Muscle of leg (tissue), 16 donors: ENCODE measurements at places on chromosomes 12 and 14. TPM values are rescaled to one million over a fixed set of nuclear protein-coding genes. Genes with fewer than 3 reads are reported as not detected.

DNA sequence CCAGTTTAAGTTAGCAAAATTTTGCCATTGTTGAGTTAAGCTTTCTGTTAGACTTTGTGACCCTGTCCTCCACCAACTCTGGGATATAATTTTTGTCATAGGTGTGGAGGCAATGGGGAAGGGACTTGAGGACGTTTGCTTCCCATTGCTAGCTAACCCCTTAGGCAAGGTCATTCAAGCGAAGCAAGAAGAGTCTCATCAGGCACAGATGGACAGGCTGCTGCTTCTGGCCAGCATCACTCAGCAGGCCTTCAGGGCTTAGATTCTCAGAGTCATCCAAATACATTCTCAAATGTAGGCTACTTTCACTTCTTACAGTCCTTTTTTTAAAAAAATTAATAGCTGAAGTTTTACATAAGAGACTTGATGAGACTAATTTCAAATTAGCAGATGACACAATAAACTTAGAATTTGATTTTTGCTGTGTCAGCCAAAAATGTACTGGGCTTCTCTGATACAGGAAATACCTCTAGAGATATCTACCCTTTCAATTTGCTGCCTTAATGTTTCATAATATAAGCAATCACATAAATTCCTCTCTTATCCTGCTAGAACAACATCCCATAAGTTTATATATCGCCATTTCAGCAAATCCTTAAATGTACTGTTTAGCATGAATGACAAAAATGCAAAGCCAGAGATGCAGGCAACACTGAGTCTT is 875.2 kb downstream of the FLRT2 start:
- H3K36me3 ChIP-seq: no peaks in the 10 kb centered on the region
- no peak overlapping the region for H3K27ac ChIP-seq
- DNase-seq: peak; percentile 23
- H3K4me1 ChIP-seq: no peaks in the 10 kb centered on the region

GRCh38 chr14:65709576-65709975 is 297.0 kb downstream of the FUT8 start:
- H3K4me3 ChIP-seq: no peak overlapping the region
- no peaks in the 10 kb centered on the region for H3K4me1 ChIP-seq
- no peak for DNase-seq
- no peaks in the 10 kb centered on the region for H3K27me3 ChIP-seq
- no peak overlapping the region for H3K27ac ChIP-seq
- no peaks in the 10 kb centered on the region for H3K36me3 ChIP-seq

- H3K4me3 ChIP-seq: no peak overlapping the region
- H3K27ac ChIP-seq: no peak overlapping the region
- H3K36me3 ChIP-seq: no peaks in the 10 kb centered on the region
- no peaks in the 10 kb centered on the region for H3K27me3 ChIP-seq
Measured at GRCh38 chr12:1680804-1681492, 9.9 kb upstream of the ADIPOR2 start.

DNA sequence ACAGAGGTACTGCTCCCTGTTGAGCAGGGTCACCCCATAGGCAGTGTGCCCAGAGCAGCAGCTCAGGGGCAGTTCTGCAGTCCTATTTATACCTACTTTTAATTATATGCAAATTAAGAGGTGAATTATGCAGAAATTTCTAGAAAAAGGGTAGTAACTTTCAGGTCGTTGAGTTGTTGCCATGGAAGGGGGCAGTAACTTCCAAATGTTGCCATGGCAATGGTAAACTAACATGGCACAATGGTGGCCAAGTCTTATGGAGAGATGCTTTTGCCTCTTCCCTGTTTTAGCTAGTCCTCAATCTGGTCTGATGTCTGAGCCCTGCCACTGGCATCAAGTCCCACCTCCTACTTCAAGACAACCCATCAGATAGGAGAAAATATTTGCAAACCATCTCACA is 30.4 kb upstream of the P2RX7 start:
- DNase-seq: no peak
- H3K36me3 ChIP-seq: no peaks in the 10 kb centered on the region
- H3K27me3 ChIP-seq: no peaks in the 10 kb centered on the region
- H3K4me3 ChIP-seq: no peak overlapping the region
- no peaks in the 10 kb centered on the region for H3K4me1 ChIP-seq
- no peak overlapping the region for H3K27ac ChIP-seq

DNA sequence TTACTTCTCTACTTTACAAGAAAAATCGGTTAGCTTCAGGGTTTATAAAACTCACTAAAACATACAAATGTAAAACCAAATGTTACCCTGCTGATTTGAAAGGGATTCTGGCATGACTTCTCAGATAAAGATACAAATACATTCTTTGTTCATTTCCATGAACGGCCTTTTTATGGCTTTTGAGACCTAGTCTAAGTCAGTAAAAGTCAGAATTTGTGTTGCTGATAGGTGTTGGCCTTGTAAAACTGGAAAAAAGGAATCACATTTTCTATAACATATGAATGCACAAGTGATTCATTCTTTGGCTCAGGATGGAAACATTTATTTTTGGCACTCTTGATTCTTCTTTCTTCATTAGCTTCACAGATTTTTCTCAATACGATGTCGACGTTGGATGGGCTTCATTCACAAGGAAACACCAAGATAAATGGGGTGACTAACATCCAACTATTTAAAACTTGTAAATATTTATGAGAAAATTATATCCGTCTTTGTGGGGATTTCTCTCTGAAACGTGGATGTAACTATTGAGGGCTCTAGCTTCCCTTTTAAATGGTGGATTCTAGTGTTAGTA is 27.0 kb upstream of the CPM start:
- no peaks in the 10 kb centered on the region for H3K36me3 ChIP-seq
- H3K4me1 ChIP-seq: no peaks in the 10 kb centered on the region
- H3K4me3 ChIP-seq: no peak overlapping the region

GRCh38 chr12:38411426-38411825 is 94.9 kb downstream of the ALG10B start:
- H3K27ac ChIP-seq: no peak overlapping the region
- H3K4me1 ChIP-seq: no peaks in the 10 kb centered on the region
- H3K4me3 ChIP-seq: no peak overlapping the region
- peak; percentile 27 for DNase-seq
- H3K27me3 ChIP-seq: no peaks in the 10 kb centered on the region

DNA sequence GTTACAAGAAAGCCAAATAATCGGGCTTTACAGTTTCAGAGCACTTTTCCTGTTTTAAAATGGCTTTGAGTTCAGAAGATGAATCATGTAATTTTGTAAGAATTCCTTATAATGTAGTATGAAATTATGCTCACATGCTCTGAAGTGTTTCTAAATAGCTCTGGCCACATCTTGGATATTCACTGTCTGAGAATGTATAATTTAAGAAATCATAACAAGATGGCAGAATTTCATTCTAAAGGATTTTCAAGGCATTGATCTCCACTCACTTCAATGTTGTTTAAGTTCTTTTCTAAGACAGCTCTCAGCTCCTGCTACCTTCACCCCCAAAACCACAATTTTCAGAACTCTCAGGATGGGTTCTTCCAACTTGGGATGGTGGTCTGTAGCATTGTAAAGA is 180.1 kb downstream of the DACT1 start:
- no peaks in the 10 kb centered on the region for H3K36me3 ChIP-seq
- no peak overlapping the region for H3K4me3 ChIP-seq
- H3K4me1 ChIP-seq: peaks cover 19% of the 10 kb centered on the region
- H3K27ac ChIP-seq: peak overlapping the region; percentile 10
- no peaks in the 10 kb centered on the region for H3K27me3 ChIP-seq

DNA sequence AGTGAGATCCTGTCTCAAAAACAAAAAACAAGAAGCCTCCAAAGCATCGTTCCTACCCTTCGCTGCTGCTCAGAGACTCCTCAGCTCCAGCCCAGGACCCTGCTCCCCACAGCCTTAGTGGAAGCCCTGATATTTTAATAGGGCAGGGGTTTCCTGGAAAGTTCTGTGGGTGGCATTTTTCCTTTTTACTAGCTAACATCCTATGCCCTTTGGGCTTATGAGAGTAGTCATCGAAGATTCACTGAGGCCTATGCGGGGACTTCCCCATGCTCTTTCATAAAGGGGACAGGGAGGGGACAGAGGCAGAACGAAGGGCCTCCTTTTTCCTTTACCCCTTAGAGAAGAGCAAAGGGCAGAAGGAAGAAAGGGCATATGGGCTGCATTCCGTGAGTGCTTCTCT is 8.3 kb downstream of the LAG3 start:
- DNase-seq: no peak
- H3K4me1 ChIP-seq: peaks cover 24% of the 10 kb centered on the region
- H3K27me3 ChIP-seq: no peaks in the 10 kb centered on the region

- peak overlapping the region; percentile 35 for H3K4me3 ChIP-seq
- H3K4me1 ChIP-seq: peaks cover 12% of the 10 kb centered on the region
- H3K27me3 ChIP-seq: peaks cover 17% of the 10 kb centered on the region
- no peak for DNase-seq
Measured at GRCh38 chr14:103848175-103849077, 1.1 kb upstream of the PPP1R13B start.

DNA sequence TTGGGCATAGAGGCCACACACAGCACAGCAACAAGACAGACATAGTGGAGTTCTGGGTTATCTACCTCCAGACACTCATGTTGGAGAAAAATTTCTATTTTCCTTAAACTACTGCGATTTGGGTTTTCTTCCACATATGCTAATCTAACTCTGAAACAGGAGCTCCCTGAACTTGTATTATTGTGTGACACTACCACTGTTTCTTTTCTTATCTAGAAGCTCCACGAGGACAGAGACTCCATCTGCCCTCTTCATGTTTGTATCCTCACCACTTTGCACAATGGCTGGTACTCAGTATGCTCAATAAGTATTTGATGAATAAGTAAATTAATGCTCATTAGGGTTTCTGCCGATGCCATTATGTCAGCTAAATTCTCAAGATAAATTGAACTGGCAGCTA is 218.6 kb downstream of the PAX9 start:
- no peak for DNase-seq
- no peaks in the 10 kb centered on the region for H3K4me1 ChIP-seq
- H3K4me3 ChIP-seq: no peak overlapping the region
- no peaks in the 10 kb centered on the region for H3K27me3 ChIP-seq
- H3K27ac ChIP-seq: no peak overlapping the region

DNA sequence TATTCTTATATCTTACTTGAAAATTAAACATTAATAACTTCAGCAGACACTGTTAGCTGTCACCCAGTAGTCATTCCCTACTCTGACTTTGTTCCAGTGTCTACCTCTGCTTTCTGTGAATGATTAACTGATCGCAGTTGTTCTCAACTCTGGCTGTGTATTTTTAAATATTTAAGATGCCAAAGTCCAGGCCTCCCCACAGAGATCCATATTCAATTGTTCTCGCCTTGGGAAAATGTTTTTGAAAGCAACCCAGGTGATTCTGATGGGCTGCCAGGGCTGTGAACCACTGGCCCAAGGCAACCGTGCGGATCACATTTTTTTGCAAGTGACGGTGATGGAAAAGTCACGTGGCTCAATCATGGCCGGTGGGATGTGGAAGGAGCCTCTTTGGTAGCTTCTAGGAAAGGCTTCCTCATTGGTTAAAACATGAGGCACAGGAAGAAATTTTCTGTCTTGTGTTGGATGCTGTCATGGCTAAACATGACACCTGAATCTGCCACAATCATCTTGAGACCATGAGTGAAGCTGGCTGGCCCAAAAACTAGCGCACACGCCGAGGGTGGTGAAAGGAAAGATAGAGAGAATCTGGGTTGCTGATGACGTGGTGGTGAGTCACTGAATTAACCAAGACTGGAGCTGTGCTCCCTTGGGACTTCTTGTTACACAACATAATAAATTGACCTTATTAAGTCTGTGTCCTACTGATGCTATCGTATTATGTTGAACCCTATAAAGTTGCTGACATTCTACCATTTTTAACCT is 37.2 kb downstream of the RDH12 start:
- peak; percentile 24 for DNase-seq
- no peak overlapping the region for H3K27ac ChIP-seq
- H3K4me1 ChIP-seq: peaks cover 32% of the 10 kb centered on the region
- no peaks in the 10 kb centered on the region for H3K27me3 ChIP-seq

DNA sequence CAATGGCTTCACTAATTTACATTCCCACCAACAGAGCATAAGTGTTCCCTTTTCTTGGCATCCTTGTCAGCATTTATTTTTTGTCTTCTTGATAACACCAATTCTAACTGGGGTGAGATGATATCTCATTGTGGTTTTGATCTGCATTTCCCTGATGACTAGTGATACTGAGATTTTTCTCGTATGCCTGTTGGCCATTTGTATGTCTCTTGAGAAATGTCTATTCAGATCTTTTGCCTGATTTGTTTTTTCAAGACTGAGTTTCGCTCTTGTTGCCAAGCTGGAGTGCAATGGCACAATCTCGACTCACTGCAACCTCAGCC is 4.7 kb upstream of the PLD4 start:
- H3K4me1 ChIP-seq: peaks cover 1% of the 10 kb centered on the region
- no peak overlapping the region for H3K4me3 ChIP-seq
- H3K27ac ChIP-seq: no peak overlapping the region

DNA sequence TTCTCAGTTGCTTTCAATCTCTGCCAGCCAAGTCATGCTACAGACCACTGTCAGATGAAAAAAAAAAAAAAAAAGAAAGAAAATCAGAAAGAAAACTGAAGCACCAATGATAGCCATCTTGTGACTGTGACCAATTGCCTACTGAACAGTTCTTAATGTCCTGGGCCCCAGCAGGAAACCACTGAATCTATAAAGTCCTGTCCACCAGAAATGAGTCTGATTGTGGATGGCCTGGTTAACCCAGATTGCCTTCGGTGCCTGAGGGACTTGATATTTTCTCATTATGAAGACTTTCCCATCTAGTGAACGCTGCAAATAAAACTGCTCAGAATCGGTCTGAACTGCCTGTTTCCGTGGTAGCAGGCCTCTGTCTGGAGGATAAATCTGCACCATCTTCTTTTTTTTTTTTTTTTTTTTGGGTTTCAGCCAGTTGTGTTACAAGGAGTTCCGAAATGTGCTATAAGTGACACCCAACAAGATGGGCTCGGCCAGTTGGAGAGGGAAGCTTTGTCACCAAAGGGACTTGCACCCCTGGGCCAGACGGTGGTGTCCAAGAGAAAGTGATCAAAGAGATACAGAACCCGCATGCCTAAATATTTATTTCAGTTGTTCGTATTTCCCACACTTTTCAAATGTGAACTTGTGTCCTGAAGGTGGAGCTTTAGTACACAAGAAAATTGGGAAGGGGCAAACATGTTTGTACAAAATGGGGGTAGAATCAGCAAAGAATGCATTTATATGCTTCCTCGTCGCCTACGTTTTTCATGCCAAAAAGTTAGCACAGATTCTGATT is 3.0 kb upstream of the PLXNC1 start:
- peak; percentile 88 for DNase-seq
- no peaks in the 10 kb centered on the region for H3K36me3 ChIP-seq
- H3K4me3 ChIP-seq: no peak overlapping the region
- H3K4me1 ChIP-seq: peaks cover 23% of the 10 kb centered on the region
- peaks cover 35% of the 10 kb centered on the region for H3K27me3 ChIP-seq
- H3K27ac ChIP-seq: no peak overlapping the region

GRCh38 chr12:56947633-56948456 is 9.6 kb downstream of the RDH16 start:
- no peaks in the 10 kb centered on the region for H3K27me3 ChIP-seq
- no peak overlapping the region for H3K4me3 ChIP-seq

GRCh38 chr12:106305376-106305775 is 2.8 kb downstream of the TCP11L2 start:
- no peak overlapping the region for H3K4me3 ChIP-seq
- peaks cover 36% of the 10 kb centered on the region for H3K4me1 ChIP-seq
- H3K27me3 ChIP-seq: no peaks in the 10 kb centered on the region
- H3K27ac ChIP-seq: no peak overlapping the region

- H3K4me1 ChIP-seq: no peaks in the 10 kb centered on the region
- no peak for DNase-seq
- H3K36me3 ChIP-seq: no peaks in the 10 kb centered on the region
- H3K27ac ChIP-seq: no peak overlapping the region
- H3K4me3 ChIP-seq: no peak overlapping the region
Measured at GRCh38 chr14:19801118-19801464, 2.5 kb upstream of the OR4N2 start.

The CLEC12A gene
- polyA plus RNA-seq: 0.30 TPM

The TMEM117 gene
- polyA plus RNA-seq: 11.9 TPM

The ANO4 gene
- polyA plus RNA-seq: 0.81 TPM
